Uterus (tissue), 4 donors: ENCODE measurements at places on chromosomes 5 and 9. TPM values are rescaled to one million over a fixed set of nuclear protein-coding genes. Genes with fewer than 3 reads are reported as not detected.

DNA sequence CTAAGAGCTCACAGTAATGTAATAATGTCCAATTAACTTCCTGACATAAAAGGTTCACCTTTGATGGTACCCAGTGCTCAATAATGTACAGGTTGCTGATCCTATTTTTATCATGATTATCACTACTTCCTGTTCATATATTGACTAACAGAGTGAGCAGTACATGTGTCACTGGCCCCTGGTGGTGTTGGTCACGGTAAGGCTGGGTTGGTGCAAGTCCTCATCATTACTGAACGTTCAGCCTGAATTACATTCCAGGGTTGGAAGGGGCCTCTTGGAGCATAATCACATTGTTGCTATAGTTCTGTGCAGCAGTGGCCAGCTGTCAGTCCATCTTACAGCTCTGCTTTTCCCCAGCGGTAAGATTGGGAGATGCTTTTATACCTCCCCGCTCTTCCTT is 24.2 kb upstream of the CKMT2 start:
- H3K27me3 ChIP-seq: no peaks in the 10 kb centered on the region
- H3K27ac ChIP-seq: no peak overlapping the region
- H3K4me3 ChIP-seq: no peak overlapping the region
- no peak for DNase-seq
- no peaks in the 10 kb centered on the region for H3K36me3 ChIP-seq
- no peaks in the 10 kb centered on the region for H3K4me1 ChIP-seq

GRCh38 chr9:79104216-79104615 is 467.5 kb upstream of the TLE4 start:
- DNase-seq: no peak
- H3K27me3 ChIP-seq: no peaks in the 10 kb centered on the region
- H3K27ac ChIP-seq: no peak overlapping the region
- H3K4me3 ChIP-seq: no peak overlapping the region

DNA sequence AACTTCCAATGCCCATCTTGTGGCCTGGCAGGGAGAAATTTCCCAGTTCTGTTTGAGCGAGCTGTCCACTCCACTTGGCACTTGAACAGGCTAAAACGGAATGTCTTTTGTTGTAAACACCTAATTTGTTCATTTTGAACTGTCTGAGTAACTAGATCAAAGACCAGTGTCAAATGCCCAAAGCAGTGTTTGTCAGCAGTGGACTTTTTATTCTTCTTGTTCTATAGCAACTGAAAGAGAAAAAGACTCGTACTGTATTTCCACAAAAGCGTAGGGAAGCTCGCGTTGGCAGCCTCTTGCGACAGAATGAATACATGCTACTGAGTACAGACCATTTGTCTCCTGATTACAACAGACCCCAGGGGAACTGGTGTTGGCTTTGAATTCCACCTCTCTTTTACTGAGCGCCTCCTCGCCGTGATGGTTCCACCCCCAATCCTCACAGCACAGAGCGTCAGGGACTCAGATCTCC is 601.8 kb upstream of the ZNF608 start:
- no peak for DNase-seq
- H3K27ac ChIP-seq: no peak overlapping the region
- no peak overlapping the region for H3K4me3 ChIP-seq
- H3K4me1 ChIP-seq: no peaks in the 10 kb centered on the region

DNA sequence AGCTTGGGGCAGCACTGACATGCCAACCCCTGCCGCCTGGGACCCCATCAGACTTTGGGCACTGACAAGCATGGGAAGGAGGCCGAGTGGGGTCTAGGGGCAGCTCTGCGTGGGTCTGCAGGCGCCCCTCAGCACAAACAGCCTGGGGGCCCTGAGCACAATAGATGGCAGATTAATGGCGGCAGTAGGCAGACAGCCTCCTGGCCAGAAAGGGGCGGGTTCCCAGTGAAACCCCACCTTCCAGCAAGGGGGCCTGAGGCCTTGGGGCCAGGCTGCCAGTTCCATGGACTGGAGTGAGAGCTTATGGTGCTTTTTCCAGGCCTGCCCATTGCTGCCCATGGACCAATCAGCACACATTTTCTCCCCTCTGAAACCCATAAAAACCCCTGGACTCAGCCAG is 2031.2 kb downstream of the EFNA5 start:
- H3K27ac ChIP-seq: no peak overlapping the region
- no peak for DNase-seq
- no peak overlapping the region for H3K4me3 ChIP-seq

- no peaks in the 10 kb centered on the region for H3K27me3 ChIP-seq
- peaks cover 3% of the 10 kb centered on the region for H3K4me1 ChIP-seq
- H3K36me3 ChIP-seq: no peaks in the 10 kb centered on the region
- H3K27ac ChIP-seq: no peak overlapping the region
- no peak for DNase-seq
These were observed 6.8 kb downstream of the HBEGF start for GRCh38 chr5:140339636-140340035.

Gene BARHL1
- total RNA-seq: not detected

DNA sequence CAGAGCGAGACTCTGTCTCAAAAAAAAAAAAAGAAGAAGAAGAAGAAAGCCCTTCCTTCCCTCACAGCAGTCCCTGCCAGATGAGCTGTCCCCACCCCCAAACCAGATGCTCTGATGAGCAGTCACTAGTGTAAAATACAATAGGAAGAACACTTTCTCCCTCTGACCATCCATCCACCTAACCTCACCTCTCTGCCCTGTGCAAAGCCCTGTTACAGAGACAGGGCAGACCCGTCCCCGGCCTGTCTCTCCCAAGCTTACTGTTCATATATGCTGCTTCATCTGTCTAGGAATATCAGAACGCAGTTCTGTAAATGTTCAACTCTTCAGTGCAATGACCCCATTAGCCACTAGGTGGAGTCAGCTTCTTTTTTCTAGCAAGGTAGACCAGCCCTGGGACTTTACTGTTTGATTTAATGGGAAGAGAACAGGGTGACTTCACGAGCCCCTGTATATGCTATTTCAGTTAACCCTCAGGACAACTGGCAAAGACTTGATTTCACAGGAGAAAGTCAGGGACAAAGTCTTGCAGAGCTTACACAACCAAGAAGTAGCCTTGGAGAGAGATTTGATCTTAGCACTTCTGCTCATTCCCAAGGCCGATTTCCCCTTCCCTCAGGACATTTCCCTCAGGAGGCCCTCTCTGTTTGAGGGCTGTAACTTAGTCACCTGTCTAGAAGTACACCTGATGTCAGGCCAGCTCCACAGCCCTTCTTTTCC is 14.9 kb upstream of the FGFR4 start:
- H3K27me3 ChIP-seq: no peaks in the 10 kb centered on the region
- DNase-seq: peak; percentile 54
- no peak overlapping the region for H3K27ac ChIP-seq

Gene TMCO6
- 36.2 TPM for total RNA-seq

DNA sequence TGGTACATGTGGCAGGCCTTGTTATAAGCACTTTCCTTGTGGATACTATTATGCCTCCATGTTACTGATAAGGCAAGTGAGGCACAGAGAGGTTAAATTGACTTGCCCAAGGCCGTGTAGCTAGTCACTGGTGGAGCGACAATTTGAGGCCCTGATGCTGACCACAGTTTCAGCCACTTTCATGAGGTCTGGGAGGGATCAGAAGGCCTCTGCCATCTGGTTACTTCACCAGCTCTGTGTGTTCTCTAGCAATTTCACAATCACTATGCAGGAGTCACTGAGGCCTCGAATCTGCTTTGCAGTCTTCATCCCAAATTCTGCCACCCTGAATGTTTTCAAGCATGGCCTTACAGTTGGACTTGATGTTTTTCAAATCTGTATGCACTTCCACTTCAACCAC is 9.1 kb downstream of the LRRC70 start:
- no peaks in the 10 kb centered on the region for H3K36me3 ChIP-seq
- H3K4me3 ChIP-seq: no peak overlapping the region
- no peak overlapping the region for H3K27ac ChIP-seq

- H3K27ac ChIP-seq: no peak overlapping the region
- no peak overlapping the region for H3K4me3 ChIP-seq
- no peak for DNase-seq
These were observed 8.6 kb downstream of the FOXI1 start for GRCh38 chr5:170114271-170114670.

DNA sequence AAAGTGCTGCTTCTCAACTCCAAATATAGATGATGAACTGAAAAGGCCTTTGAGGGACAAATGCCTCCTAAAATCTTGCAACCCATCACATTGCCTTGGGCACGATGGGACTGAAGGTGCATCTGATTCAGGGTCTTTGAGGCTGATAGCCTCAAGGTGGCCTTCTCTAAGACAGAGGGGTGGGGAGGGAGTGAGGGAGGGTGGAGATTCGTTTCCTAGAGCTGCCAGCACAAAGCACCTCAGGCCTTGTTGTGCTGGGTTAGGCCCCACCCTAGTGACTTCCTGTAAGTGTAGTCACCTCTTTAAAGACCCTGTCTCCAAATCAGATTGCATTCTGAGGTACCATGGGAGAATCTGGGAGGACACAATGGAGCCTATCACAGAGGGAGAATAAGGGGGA is 57.1 kb downstream of the BARX1 start:
- DNase-seq: peak; percentile 3
- H3K27me3 ChIP-seq: no peaks in the 10 kb centered on the region
- no peak overlapping the region for H3K4me3 ChIP-seq
